ENCODE measurements at places on chromosomes 2 and 18.

DNA sequence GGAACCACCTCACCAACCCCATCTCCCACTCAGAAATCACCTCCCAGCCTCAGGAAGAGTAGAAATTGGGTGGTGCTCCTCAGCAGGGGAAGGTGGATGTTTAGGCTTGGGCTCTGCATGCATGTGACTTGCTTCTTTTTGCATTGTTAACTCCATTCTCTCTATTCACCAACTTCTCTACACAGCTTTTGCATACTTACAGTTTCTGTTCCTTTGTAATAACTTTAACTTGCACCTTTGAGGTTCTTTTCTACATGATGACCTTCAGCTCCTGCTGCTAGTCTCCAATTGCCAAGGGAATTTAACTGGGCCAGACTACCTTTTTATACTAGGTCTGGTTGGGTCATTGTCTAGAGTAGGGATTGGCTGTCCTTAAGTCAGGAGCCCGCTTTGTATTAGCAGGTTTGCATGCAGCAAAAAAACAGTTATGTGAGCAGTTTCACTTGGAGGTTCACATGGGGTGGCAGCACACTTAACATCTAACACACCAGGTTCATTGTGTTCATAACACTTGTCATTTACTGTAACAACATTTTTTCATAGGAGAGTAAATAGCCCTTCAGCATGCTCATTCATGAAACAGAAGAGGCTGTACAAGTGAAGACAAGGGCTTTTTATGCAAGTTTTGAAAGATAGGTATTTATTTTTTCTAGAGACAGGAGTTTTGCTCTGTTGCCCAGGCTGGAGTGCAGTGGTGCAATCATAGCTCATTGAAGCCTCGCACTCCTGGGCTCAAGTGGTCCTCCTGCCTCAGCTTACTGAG lies 12.0 kb downstream of the MRPL35 start:
- no peak for DNase-seq

DNA sequence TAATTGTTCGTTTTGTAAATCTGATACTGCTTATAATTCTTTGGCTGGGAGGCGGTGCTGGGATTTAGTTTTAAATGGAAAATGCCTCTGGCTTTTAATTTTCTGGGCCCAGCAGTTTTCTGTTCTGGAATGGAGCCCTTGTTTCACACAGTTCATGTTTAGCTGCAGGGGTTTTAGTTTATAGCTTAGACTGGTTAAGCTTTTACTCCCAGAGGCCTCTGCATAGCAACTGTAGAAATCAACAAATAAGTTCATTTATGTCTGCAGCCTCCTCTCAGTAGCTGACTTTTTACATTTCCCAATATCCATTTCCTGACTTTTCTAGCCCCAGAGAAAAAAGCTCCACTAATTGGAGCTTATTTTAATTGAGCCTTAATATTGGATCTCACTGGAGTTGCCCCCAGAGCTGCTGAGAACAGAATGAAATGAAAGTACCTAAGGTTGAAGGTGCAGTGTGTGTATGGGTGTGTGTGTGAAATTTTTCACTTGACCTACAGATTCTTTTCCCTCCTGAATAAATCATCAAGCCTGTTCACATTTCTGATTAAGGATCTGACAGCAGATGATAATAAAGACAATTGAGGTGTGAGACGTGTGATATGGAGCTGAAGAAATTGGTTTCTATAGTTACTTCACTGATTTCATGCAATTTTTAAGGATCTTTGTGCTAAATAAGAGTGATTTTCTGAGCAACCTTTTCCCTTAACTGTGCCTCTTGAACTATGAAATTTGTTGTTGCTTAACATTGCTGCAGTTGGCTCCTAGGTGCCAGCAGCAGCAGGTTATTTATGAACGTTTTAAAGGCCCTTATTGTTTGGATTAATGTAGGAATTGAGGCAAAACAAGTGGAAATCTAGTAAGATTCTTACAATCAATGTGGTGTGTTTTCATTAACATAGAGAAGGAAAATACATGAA lies 109.6 kb downstream of the TAF4B start:
- DNase-seq, result no peak

DNA sequence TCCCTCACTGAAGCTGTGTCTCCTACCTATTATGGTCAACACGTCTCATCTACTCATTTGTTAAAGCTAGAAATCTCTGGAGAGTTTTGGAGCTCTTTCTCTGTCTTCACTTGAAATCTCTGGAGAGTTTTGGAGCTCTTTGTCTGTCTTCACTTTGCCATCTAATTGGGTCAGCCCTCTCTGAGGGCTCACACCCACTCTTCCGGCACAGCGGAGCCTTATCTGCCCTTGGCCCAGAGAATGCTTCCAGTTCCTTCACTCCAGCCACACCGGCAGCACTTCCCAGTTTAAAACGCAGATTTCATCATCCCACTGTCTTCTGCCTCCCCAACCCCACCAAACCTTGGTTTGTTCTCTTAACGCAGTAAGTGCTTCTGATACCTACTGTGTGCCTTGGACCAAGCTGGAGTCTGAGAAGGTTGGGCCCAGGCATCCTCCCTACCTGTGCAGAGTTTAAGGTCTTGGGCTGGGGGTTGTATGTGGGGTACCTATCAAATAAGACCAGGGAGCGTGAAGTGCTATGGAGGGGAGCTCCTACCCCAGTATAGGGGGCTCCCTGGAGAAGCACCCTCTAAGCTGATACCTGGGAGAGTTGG lies 5.0 kb downstream of the HPCAL1 start:
- DNase-seq, result no peak

GRCh38 chr2:31075431-31075830 lies 62.8 kb downstream of the GALNT14 start:
- DNase-seq, result no peak

DNA sequence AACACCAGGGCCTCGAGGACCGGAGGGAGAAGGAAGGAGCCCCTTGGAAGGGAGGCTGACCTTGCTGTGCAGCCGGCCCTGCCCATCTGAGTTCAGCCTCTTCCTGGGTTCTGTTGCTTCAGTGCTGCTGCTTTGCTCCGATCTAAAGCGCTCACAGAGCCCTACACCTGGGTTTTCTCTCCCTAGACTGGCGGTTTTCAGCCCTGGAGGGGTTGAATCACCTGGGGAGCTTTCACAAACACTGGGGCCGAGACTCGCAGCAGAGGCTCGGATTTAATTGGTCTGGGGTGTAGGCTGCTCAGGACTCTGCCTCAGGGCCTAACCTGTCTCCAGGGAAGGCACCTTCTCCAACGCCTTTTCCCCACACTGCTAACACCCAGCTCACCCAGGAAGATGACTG lies 40.9 kb upstream of the SMAD7 start:
- DNase-seq, result no peak

GRCh38 chr2:137525132-137525531 lies 439.1 kb upstream of the HNMT start:
- no peak for DNase-seq

Data from ACHN (cell line).